ENCODE measurements at places on chromosomes 16 and 17.
A peak's percentile ranks its signal among the peaks of the same experiment; 100 is the strongest.

DNA sequence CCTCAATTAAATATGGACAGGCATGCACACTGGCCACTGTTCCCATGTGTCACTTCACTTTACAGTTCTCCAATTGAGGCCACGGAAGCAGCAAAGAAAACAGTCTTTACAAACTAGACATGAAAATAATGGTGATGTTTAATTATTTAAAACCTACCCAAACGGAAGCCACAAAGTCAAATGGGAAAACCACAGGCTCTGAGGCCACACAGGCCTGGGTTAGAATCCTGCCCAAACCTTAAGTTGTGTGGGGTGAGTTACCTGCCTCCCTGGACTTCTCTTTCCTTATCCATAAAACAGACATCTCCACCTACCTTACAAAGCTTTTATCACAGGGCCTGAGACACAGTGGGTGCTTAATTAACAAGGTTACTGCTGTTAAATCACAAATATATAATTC is 137.4 kb downstream of the PARN start:
- no peaks in the 10 kb centered on the region for H3K36me3 ChIP-seq
- peaks cover 22% of the 10 kb centered on the region for H3K4me1 ChIP-seq
- H3K4me3 ChIP-seq, result no peak overlapping the region
- no peaks in the 10 kb centered on the region for H3K27me3 ChIP-seq
- DNase-seq, result no peak

DNA sequence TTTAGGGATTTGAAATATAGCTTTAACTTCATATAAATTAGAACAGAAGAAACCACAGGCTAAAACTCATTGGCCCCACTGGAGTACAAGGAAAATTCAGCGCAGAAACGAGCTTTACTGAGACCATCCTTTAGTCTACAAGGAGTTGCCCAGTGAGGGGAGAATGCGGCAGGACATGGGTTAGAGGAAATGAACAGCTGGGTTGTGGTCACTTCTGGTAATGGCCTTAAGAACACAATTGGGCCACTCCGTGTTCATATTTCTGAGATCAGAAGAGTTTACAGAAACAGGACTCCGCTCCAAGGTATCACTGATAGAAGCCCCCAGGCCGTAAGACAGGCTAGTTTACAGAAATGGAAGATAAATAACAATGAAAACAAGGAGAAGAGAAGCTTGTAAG is 188.3 kb downstream of the ZFHX3 start:
- no peak for DNase-seq
- H3K4me3 ChIP-seq, result no peak overlapping the region
- no peaks in the 10 kb centered on the region for H3K36me3 ChIP-seq
- H3K27me3 ChIP-seq, result peaks cover 12% of the 10 kb centered on the region

GRCh38 chr16:67989322-67990017 is 9.2 kb upstream of the DPEP3 start:
- peaks cover 12% of the 10 kb centered on the region for H3K27me3 ChIP-seq
- DNase-seq, result no peak
- no peaks in the 10 kb centered on the region for H3K36me3 ChIP-seq
- H3K27ac ChIP-seq, result no peak overlapping the region
- no peaks in the 10 kb centered on the region for H3K4me1 ChIP-seq

DNA sequence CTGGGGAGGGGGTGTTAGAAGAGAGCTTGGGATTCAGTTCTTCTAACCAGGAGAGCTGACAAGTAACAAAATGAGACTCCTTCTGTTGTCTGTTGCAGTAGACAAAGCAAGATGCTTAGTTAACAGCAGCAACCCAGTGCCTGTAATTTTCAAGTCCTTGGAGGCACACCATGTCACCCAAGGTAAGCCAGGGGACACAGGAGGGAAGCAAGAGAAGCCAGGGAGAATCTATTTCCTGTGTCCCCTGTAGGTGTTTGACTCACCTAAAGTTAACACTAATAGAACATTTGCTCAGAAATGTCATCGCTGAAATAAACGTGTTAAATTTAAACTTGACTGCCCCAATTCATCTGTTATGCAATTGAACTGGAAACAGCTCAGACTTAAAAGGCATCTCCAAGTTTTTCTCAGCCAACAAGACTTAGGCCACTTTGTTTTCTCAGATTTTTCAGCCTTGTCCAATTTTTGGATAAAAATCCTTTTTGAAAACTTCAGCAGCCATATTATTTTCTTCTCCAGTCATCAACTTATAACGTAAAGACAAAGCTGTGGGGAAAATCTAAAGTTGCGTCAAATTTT is 257.6 kb downstream of the CDH13 start:
- peaks cover 5% of the 10 kb centered on the region for H3K4me1 ChIP-seq
- no peak for DNase-seq
- H3K27me3 ChIP-seq, result no peaks in the 10 kb centered on the region
- H3K27ac ChIP-seq, result no peak overlapping the region

DNA sequence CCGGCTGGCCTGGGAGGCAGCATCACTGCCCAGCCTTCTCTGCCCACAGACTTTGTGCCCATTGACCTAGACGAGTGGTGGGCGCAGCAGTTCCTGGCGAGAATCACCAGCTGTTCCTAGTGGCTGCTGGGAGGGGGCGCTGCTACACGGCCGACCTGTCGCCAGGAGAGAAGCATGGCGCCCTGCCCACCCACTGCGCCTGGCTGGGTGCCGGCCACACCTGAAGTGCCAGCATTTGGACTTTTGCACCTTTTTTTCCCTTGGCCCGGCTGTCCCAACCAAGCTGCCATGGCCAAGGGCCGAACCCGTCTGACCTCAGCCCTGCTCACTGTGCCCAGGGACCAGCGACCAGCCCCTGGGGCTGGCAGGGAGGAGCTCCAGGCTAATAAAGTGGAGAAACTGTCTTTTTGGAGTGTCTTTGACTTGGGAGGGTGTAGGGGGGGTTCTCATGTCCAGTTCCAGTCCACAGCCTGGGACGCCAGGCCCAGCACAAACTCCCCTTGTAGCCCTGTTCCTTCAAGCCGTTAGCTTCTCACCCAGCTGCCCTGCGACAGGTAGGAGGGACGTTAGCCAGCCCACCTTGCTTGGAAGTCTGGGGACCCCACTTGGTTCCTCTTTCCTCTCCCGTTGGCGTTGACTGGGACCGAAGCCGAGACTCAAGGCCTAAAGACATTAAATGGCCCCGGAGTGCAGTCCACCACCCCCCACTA is 939 bp upstream of the WDR90 start:
- DNase-seq, result peak; percentile 62
- H3K4me3 ChIP-seq, result peak overlapping the region; percentile 81
- H3K27me3 ChIP-seq, result peaks cover 11% of the 10 kb centered on the region
- no peak overlapping the region for H3K27ac ChIP-seq

- H3K4me1 ChIP-seq, result peaks cover 19% of the 10 kb centered on the region
- H3K27me3 ChIP-seq, result peaks cover 65% of the 10 kb centered on the region
- peak within 1 kb of the TSS; percentile 79 for H3K4me3 ChIP-seq
- peak within 1 kb of the TSS; percentile 57 for H3K27ac ChIP-seq
These were observed at the start of gene IRX5 for GRCh38 chr16:54930005-54930868. TSS of gene IRX5 (plus strand) at chr16:54930865. CDS start at chr16:54931199, 334 bp downstream.

GRCh38 chr16:23377071-23377931 is 75.2 kb downstream of the SCNN1B start:
- H3K27me3 ChIP-seq, result no peaks in the 10 kb centered on the region
- no peak overlapping the region for H3K27ac ChIP-seq
- no peaks in the 10 kb centered on the region for H3K4me1 ChIP-seq

All from neural progenitor cell (in vitro differentiated cells).